ENCODE measurements at places on chromosomes 12 and 14. TPM values are rescaled to one million over a fixed set of nuclear protein-coding genes. Genes with fewer than 3 reads are reported as not detected.

The BDKRB2 gene
- total RNA-seq = 23.3 TPM

DNA sequence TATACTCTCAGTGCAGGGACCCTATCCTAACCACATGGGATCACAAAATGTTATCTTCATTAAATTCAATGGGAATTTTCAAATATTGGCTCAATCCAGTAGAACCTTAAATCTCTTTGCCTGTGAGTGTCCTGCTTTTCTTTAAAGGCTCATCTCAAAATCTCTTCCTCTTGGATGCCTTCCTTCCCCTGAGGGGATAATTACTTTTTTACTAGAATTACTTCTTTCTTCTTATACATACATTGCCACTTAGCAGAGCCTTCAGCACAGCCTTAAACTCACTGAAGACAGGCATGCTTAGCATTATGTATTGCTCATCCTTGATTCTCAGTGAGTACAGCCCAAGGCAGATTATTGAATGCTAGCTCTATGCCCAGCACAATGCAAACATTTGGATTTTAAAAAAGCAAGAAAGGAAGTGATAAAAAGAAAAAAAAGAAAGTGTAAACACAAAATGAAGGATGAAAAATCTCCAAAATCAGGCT is 1918.0 kb upstream of the FLRT2 start:
- no peaks in the 10 kb centered on the region for H3K36me3 ChIP-seq
- H3K27ac ChIP-seq = no peak overlapping the region
- no peaks in the 10 kb centered on the region for H3K4me1 ChIP-seq
- no peaks in the 10 kb centered on the region for H3K27me3 ChIP-seq
- H3K4me3 ChIP-seq = no peak overlapping the region

DNA sequence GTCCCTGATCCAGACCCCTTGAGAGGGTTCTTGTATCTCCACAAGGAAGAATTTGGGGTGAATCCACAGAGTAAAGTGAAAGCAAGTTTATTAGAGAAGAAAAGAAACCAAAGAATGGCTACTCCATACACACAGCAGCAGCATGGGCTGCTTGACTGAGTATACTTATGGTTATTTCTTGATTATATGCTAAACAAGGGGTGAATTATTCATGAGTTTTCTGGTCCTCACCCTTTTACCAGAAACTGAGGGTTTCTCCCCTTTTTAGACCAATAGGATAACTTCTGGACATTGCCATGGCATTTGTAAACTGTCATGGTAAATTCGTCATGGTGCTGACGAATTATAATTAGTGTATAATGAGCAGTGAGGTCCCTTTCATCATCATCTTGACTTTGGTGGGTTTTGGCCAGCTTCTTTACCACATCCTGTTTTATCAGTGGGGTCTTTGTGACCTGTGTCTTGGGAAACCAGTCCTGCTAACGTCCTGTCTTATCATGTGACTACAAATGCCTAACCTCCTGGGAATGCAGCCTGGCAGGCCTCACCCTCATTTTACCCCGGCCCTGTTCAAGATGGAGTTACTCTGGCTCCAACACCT is 121.9 kb downstream of the SPTSSA start:
- H3K4me1 ChIP-seq = no peaks in the 10 kb centered on the region
- DNase-seq = no peak
- H3K27me3 ChIP-seq = no peaks in the 10 kb centered on the region
- no peak overlapping the region for H3K4me3 ChIP-seq
- H3K27ac ChIP-seq = no peak overlapping the region

DNA sequence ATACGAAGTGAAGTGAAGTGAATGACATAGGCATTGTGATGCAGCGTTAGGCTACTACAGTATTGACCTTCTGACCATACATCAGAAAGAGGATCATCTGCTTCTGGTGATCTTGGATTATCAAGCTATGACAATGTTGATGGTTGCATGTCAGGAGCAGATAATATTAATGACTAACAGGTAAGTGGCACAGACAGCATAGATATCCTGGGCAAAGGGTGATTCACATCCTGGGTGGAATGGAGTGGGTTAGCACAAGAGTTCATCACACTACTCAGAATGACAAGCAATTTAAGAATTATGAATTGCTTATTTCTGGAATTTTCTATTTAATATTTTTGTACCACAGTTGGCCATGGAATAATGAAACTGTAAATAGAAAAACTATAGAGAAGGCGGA is 397.9 kb upstream of the ATP2B1 start:
- no peaks in the 10 kb centered on the region for H3K36me3 ChIP-seq
- DNase-seq = no peak
- H3K4me1 ChIP-seq = no peaks in the 10 kb centered on the region

DNA sequence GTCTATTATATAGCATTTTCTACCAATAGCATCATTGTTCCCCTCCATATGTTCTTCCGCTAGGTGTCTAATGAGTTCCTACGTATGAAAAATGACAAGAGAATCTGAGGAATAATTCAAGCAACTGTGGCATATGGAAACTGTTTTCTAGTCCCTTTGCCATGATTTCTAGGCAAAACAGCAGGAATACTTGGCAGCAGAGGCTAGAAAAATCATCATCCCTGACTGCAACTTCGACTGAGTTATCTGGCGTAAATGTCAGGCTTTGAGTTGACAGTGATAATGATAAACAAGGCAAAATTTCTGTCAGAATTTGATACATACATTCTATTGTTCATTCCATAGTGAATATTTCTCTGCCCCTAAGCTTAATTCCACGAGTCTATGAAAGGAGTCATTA is 572.8 kb upstream of the USP15 start:
- no peak overlapping the region for H3K27ac ChIP-seq
- no peak overlapping the region for H3K4me3 ChIP-seq
- no peak for DNase-seq
- no peaks in the 10 kb centered on the region for H3K27me3 ChIP-seq

The FGF23 gene
- not detected for total RNA-seq

The ADAM21 gene
- total RNA-seq = not detected

DNA sequence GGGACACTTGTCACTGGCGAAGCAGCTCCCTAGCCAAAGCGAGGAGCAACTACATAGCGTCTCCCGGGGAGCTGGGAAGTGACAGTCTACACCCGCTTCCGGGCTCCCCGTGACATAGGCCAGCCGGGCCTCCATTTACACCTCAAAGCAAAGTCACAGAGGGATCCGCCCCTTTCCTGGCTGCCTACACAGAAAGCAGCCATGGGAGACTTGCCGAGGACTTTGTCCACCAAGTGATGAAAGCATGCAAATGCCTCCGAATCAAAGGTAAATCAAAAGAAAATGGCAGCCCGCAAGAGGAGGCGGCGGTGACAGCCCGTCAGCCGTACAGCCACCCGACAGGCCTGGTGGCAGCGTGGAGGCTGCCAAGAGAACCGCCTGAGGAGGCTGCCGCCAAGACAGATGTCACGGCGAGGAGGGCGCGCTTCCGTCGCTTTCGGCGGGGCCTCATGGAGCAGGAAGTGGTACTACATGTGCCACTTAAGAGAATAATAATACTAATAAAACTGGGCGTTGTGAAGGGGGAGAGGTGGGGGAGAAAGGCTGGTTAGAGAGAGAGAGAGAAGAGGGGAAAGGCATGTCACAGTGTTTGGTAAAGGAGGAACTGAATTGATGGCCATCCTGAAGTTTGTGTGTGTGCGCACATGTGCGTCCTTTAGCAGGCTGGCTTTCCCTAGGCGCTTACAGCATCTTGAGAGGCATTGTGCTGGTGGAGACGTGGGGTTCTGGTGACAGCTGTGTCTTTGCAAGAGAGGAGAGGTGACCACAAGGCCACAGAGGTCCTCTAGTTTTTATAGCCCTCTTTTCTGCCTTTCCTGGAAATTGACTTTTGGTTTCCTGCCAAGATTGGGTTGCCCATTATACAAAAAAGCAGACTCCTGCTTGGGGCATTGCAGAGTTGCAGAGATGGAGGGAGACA is 661.7 kb downstream of the VRK1 start:
- H3K4me1 ChIP-seq = peaks cover 11% of the 10 kb centered on the region
- DNase-seq = no peak
- peak overlapping the region; percentile 25 for H3K4me3 ChIP-seq

DNA sequence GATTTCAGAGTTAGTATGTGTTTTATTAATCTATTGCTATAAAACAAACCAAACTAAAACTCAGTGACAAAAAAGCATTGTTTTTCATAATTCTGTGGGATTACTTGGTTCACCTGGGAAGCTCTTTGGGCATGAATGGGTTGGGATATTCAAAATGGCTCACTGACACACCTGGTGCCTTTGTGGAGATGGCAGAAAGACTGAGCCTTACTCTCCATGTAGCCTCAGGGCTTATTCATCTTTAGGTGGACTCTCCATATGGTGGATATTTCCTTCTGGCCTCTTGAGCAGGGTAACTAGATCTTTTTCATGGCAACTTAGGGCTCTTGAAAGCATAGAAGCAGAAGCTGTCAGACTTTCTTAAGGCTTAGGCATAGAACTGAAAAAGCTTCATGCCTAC is 1102.8 kb upstream of the SEL1L start:
- H3K4me1 ChIP-seq = no peaks in the 10 kb centered on the region
- H3K36me3 ChIP-seq = no peaks in the 10 kb centered on the region
- H3K4me3 ChIP-seq = no peak overlapping the region
- DNase-seq = no peak
- no peaks in the 10 kb centered on the region for H3K27me3 ChIP-seq

The RTN1 gene
- 24.8 TPM for total RNA-seq

DNA sequence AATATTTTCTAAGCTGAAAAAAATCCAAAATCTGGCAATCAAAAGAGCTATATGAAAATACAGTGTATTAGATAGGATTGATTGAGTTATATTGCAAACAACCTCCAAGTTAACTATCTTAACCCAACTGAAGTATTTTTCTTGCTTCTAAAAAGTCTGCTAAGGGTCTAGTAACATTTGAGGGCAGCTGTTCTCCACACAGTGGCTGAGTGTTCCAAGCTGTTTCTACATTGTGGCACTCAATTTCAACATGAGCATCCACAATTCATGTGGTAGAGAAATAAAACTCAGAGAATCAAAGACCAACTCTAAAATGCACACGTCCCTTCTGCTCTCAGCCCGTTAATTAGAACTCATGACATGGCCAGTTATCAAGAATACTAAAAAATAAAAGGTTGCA is 340.0 kb downstream of the C12orf50 start:
- no peak overlapping the region for H3K4me3 ChIP-seq
- H3K36me3 ChIP-seq = no peaks in the 10 kb centered on the region
- H3K27me3 ChIP-seq = no peaks in the 10 kb centered on the region
- no peak overlapping the region for H3K27ac ChIP-seq
- DNase-seq = no peak

The B3GNT4 gene
- 2.9 TPM for total RNA-seq

The COA8 gene
- 17.2 TPM for total RNA-seq

DNA sequence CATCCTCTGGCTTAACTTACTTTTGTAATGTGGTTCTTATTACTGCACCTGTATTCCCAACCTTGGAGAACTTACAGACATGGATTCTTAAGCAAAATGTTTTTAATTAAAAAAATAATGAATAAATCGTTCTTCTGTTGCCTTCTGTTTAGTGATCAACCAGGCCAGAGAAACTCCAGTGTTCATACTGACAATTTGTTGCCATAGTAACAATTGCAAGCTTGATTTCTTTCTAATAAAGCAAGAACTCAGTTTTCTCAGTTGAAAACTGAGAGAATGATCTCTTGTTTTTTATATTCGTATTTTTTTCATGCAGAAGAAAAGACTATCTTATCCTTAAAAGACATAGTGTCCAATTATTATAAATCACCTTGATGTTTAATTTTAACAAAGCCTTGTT is 106.5 kb upstream of the LMNTD1 start:
- H3K4me3 ChIP-seq = no peak overlapping the region
- no peaks in the 10 kb centered on the region for H3K36me3 ChIP-seq
- H3K27ac ChIP-seq = no peak overlapping the region
- H3K4me1 ChIP-seq = no peaks in the 10 kb centered on the region
- no peak for DNase-seq
- H3K27me3 ChIP-seq = no peaks in the 10 kb centered on the region

The SPIC gene
- total RNA-seq = not detected

All from vagina (tissue), 2 donors.